Activated naive CD4-positive, alpha-beta T cell (primary cell): ENCODE measurements at places on chromosomes 1 and 21.

DNA sequence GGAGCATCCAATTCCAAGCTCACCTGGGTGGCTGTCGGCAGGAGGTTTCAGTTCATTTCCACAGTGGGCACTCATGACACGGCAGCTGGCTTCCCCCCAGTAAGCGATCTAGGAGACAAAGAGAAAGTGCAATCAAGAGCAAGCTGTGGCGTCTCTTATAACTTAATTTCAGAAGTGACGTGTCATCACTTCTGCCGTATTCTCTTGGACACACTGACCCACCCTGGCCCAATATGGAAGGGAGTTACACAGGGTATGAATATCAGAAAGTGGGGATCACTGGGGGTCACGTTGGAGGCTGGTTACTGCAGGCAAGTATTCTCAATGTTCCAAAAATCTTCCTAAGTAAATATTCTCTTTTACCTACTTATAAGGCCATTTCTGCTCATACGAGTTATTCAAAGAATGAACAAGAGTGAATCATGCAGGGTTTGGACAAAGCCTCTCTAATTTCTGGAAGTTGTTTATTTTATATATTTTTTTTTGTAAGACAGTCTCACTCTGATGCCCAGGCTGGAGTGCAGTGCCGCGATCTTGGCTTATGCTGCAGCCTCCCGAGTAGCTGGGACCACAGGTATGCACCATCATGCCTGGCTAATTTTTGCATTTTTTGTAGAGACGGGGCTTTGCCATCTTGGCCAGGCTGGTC is 46.5 kb upstream of the GREM2 start:
- DNase-seq: no peak

- no peak for DNase-seq
Measured at GRCh38 chr1:110321846-110322245, 17.3 kb upstream of the RBM15 start.

DNA sequence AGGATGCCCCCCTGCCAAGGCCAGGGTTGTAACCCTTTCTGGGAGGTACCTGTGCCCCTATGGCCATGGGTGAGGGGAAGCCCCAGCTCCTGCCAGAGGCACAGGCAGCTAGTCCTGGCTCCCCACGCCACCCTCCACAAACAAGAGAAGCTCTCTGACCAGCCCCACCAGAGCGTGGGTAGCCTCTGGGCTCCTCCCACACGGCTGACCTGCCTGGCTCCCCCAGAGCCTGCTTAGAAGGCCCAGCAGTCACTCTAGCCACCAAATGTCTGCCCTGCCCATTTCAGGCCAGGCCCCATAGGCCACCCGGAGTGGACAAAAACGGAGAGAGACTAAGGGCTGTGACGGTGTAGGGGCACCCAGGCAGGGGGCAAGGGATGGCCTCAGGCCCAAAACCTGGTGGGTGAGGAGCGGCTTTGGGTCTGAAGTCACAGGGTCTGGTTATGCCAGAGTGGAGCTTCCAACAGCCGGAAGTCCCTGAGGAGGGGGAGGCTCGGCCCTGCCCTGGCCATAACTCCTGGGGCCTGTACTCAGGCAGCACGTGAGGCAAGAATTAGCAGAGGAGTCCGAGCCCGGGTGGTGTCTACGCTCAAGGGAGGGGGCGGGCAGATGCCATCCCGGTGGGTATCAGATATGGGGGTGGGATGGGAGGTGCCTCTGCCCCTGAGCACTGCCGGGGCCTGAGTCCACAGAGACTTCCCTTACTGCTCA is 155.4 kb downstream of the CASZ1 start:
- no peak for DNase-seq

GRCh38 chr21:29233611-29234540 is 64.8 kb upstream of the BACH1 start:
- DNase-seq: no peak

DNA sequence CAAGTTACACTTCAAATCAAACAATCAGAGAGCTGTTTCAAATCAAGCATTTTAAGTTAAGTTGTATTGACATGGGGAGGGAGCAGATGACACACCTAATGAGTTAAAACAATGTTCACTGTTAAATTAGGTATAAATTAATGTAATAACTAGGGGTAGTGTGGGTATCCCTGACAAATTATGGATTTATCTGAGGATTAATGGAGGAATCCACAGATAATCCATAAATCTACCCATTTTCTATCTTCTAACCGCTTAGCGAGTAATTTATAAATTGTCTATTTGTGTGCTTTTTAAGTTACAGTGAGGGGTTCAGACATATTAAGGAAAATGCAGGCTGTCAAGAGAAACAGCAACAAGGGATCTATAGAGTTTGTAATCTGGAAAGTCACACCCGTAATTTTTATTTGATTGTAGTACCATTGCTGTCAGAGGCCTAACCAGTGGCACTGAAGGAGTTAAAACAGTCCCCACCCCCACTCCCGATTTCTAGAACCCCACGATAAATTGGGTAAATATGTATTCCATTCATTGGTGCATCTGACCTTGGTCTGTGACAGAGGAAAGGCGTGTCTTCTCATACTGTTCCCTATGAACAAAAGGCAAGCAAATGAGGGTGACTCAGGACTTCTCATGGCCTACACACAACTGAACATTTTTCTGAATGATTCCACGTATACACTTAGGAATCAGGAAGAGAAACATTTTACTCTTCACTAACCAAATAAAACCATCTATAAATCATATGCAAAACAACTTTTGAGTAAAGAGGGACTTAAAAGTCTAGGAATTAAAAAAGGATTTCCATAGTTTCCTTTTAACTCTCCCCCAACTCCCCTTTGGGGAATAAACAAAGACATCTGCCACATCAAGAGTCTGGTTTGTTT is 7.4 kb downstream of the IRF2BP2 start:
- DNase-seq: no peak

DNA sequence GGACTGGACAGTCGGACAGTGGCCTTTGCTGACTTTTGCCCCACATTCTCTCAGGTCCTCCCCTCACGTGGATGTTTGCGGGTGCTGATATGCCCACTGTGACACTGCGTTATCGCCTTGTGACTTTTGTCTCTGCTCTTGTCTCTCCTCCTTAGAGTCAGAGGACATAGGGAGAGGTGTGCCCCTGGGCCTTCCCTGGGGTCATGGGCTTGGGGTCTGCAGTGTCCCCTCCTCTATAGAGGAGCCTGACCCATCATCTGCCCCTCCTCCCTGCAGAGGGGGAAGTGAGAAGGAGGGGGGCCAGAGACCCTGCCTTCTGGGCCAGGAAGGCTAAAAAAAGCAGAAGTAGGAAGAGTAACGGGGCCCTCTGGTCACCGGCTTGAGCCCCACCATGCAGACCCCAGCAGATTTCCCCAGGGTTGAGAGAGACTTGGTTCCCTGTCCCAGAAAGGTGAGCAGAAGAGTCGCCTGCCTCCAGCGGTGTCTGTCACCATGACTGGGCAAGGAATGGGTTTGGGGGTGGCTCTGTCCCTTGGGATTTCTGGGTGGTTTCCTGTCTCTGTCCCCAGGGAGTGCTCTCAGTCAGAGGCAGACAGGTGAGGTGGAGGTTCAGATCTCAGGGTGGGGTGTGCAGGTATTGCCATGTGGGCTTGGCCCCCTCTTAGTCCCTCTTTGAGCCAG is 13.3 kb downstream of the RPS6KA1 start:
- no peak for DNase-seq

DNA sequence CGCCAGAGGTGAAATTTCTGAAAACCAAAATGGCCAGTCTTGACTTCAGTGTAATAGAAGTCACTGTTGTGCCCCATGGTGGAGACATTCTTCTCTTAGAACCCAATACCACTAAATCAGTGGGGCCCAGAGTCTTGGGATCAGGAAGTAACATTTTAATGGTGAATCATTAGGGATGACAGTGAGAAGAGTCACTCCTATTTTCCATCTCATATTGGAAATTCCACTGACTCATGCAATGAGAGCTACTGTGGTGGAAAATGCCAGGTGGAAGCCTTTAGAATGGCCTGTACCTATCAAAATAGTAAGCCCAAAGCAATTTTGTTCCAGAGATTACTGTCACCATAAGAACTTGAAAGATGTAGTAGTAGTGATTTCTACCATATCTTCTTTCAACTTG is 20.6 kb upstream of the PPM1J start:
- no peak for DNase-seq

GRCh38 chr1:38201431-38201830 is 154.8 kb upstream of the POU3F1 start:
- no peak for DNase-seq

- DNase-seq: no peak
Measured at GRCh38 chr21:43306911-43307676, 119.8 kb downstream of the SIK1 start.

DNA sequence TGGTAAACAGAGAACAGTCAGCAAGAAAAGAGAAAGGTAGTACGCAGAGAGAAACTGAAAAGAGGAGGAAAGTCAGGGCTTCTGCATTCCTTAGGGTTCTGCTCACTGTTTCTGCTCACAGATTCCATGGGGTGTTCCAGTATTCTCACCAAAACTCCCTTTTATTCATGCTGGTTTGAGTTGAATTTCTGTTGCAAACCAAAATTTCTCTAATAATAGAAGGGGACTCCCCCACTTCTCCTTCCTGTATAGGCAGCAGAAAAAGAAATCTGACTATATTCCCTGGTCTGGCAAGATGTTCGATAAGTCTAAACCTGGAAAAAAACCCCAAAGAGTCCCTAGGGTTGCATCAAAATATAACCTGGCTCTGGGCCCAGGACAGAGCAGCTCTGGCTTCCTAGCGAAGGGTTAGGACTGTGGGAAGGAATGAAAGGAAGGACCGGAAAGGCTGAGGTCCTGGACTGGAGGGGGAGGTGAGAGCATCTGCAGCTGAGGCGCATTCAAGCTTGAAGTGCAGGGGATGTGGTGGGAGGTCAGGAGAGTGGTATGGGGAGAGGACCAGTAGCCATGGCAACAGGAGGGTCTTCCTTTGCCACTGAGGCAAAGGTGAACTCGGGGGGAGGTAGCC is 18.8 kb upstream of the RGS16 start:
- DNase-seq: no peak

GRCh38 chr1:29868096-29868495 is 631.8 kb downstream of the PTPRU start:
- DNase-seq: no peak

DNA sequence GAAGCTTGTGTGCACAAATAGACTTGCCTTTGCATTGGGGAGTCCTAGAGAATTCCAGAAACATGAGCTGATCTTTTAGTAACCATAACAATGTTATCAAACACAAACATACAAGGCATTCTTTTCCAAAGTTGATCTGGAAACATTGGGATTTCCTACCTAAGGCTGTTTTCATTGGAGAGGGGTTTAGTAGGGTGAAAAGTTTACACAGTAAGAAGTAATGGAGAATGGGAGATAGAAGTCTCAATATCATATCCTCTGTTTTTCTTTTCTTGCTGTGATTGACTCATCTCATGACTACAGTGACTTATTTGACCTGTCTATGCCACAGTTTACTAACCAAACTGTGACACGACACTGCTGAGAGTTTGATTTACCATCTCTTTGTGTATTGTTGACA is 65.6 kb upstream of the PLA2G4A start:
- no peak for DNase-seq

GRCh38 chr1:20321573-20321972 is 30.9 kb downstream of the VWA5B1 start:
- no peak for DNase-seq

DNA sequence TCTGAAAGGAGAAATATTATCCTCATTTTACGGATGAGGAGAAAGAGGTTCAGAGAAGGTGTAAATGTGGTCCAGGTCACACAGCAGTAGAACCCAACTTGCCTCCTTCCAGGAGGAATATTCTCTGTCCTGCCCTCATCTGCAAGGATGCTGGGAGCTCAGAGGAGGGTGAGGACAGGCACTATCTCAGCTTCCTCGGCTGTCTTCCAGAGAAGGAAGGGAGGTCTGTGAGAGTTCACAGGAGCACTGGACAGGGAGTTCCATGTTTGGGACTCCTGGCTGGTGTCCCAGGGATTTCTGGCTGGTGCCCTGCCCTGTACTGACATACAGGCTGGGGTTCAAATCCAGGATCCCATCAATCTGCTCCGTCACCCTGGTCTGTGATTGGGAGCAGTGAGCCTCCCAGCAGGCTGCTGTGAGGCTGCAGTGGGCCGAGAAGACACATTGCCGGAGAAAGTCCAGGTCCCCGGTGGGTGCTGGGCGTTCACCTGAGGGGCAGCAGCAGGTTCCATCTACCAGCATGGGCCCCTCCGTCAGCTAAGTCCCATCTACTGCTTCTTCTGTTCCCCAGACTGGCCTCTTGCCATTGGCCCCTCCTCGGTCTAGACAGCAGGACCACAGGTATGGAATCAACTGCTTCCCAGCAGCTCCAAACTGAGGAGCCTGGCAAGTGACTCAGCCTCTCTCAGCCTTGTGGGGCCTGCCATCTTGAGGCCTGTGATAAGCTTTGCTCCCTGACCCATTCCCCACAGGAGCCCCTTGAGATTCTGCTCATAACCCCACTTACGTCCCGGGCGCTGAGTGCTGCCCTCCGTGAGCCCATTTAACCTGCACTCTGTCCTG is 8.5 kb upstream of the BSND start:
- no peak for DNase-seq

- peak; percentile 69 for DNase-seq
Measured at GRCh38 chr1:109739738-109740614, 862 bp downstream of the GSTM3 start.

- no peak for DNase-seq
Measured at GRCh38 chr1:30947212-30947611, 38.7 kb upstream of the SDC3 start.

DNA sequence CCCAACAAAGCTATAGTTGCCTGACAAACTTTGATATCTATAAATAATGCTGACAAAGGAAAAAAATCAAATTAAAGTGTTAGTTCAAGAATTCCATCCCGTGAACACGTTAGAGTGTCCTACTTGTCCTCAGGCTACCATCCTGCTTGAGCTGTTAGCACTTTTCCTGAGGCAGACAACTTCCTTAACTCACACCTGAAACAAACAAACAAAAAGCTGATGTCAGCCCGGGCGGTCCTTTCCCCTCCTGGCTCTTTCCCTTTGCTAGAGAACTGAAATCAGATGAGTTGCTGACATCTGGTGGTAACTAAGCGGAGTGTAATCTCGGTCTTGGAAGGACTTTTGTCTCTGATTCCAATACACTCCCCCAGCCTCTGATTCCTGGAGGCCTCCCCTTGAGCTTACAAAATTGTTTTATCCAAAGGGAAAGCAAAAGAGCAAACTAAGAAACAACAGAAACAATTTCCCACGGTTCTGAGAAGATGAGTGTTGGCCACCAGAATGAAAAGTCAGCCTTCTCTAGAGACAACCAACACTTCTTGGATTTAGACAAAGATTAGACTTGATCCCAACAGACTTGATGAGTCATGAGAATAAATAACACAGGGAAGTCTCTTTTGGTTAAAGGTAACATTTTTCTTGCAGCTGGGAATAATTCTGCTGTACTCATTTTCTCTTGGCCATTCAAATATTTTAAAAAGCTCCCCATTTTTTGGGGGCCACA is 135.4 kb downstream of the PROX1 start:
- DNase-seq: peak; percentile 9

GRCh38 chr1:47805018-47805417 is 192.2 kb downstream of the TRABD2B start:
- no peak for DNase-seq

DNA sequence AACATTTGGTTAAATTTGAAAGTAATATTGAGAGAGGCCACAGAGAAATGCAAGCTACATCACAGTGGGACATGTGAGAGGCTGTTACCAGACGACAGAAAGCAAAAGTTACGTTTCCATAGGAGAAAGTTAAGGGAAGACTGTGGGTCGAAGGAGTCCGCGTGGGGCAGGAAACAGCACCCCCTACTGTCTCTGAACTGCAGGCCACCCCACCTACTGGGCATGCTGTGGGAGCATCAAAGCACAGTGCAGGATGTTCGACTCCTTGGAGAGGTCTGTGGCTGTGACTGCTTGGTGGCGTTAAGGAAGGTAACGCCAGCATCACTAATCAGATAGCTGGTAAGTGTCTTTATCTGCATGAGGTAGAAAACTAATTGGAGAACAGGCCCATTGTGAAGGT is 123.9 kb downstream of the PTBP2 start:
- DNase-seq: no peak

- no peak for DNase-seq
Measured at GRCh38 chr1:22883406-22883805, 89.3 kb downstream of the LACTBL1 start.
